ENCODE measurements at places on chromosomes 6 and 20.

- no peak for DNase-seq
These were observed 95.2 kb upstream of the HDGFL1 start for GRCh38 chr6:22473991-22474682.

GRCh38 chr6:5373430-5373829 lies 112.1 kb downstream of the FARS2 start:
- DNase-seq = no peak

- DNase-seq = no peak
These were observed 27.8 kb downstream of the TNFAIP3 start for GRCh38 chr6:137894779-137895385.

DNA sequence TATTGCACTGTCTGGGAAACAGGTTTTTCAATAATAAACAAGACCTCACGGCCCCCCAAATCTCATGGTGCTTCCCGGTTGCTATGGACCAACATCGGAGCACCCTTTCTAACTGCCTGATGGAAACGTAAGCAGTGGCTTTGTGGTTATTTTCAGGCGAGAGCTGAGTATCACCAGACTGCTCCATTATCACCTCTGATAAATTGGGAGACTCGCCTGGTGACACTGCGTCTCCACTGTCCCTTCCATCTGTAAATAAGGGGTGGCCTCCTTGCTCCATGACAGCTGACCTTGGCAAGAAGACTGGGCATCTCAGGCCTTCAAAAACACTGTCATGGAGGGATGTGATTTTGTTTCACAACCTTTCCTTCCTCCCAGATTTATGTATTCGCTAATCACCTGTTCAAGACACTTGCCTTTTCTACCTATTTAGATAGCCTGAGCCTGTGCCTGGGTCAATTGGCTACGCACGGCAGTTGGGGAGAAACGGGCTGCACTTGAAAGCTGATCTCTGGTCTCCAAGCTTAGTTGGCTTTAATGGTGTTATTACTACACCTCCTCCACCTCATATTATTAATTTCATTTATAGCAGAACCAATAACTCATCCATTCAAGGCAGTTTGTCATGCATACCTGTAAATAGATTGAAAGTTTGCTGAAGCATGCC lies 17.7 kb upstream of the CDH4 start:
- no peak for DNase-seq

DNA sequence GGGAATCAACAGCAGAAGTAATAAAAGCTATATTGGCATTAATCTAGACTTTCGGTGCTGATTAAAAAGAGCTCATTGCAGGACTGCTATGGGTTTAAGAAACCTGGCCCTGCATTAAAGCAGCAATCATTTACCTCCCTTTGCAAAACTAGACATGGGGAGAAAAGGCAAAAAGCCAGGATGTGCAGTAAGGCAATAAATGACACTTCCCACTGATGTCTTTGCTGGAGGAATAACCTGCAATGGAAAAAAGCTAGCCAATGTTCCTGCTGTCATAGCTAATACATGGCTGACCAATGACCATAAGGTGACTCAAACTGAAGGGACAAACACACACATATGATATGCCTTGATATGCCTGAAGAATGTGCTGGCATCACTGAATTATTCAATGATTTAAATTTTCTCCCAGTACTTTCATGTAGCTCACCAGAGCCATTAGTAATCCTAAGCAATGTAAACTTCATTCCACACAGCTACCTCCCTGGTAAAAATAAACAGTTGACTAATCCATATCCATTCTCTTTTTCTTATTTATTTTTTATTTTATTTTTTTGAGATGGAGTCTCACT lies 8.7 kb downstream of the DNAAF9 start:
- no peak for DNase-seq
